Endodermal cell (in vitro differentiated cells): ENCODE measurements at places on chromosomes 13 and 19. TPM values are rescaled to one million over a fixed set of nuclear protein-coding genes. Genes with fewer than 3 reads are reported as not detected.
A peak's percentile ranks its signal among the peaks of the same experiment; 100 is the strongest.

Gene PCDH17
- total RNA-seq, result 2.7 and 3.7 TPM in 2 replicates

Gene USHBP1
- 3.8 and 4.1 TPM in 2 replicates for total RNA-seq

Gene PCSK4
- total RNA-seq, result 19.7 and 25.2 TPM in 2 replicates

DNA sequence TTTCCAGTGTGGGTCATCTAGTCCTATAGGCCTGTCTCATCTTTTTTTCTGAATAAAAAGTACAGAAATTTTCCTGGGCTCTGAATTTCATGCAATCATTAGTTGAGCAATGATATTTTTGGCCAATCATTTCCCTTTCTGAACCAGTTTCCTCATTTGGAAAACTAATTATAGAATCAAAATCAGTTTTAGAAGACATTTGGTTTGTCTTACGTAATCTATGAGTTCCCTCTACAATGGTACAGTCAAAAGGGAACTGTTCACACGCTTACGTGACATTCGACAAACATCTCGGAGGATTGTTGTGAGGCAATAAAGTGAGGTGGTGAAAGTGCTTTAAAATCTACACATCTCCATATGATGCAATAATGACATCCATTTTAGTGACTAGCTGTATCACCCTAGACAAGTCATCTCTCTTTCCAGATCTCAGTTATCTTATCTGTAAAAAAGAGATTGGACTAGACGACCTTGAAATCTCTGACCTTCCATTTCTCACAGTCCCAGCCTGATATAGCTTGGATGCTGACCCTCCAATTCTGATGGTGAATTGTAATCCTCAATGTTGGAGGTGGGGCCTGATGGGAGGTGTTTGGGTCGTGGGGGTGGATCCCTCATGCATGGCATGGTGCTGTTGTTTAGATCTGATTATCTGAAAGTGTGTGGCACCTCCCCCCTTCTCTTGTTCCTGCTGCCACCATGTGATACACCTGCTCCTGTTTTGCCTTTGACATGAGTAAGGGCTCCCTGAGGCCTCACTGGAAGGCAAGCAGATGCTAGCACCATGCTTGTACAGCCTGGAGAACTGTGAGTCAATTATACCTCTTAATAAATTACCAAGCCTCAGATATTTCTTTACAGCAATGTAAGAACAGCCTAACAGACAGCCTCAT lies 26.7 kb downstream of the FLT1 start:
- DNase-seq, result no peak
- H3K27me3 ChIP-seq, result no peaks in the 10 kb centered on the region
- no peak overlapping the region for H3K27ac ChIP-seq
- no peaks in the 10 kb centered on the region for H3K36me3 ChIP-seq
- no peaks in the 10 kb centered on the region for H3K4me1 ChIP-seq

DNA sequence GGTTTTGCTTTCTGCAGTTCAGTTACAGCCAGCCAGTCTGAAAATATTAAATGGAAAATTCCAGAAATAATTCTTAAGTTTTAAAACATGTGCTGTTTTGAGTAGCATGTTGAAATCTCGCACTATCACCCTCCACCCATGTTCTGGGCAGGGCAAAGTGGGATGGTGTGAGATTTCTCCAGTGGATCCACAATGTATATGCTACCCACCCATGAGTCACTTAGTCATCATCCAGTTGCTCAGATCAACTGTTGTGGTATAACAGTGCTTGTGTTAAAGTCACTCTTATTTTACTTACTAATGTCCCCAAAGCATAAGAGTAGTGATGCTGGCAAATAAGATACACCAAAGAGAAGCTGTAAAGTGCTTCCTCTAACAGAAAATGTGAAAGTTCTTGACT lies 56.4 kb downstream of the CYSLTR2 start:
- no peak overlapping the region for H3K27ac ChIP-seq
- H3K4me1 ChIP-seq, result peaks cover 4% of the 10 kb centered on the region
- peak overlapping the region; percentile 55 for H3K4me3 ChIP-seq

DNA sequence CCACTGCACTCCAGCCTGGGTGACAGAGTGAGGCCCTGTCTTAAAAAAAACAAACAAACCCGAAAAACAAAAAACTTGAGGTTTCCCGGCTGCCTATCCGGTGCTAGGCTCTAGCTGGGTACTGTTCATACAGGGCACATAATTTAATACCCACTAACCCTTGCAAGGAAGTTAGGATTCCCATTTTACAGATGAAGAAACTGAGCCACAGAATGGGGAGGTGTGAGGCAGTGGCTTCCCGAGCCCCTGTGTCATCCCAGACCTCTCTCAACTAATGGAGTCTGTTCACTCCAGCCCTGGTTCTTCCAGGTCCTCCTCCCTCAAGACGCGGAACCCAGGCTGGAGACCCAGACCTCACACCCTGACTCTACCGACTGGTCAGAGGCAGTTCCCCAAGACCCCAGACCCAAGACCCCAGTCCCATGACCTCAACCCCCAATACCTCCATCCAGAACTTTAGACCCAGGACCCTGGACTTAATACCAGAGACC lies 576 bp downstream of the APBA3 start:
- peak overlapping the region; percentile 94 for H3K4me3 ChIP-seq
- H3K27ac ChIP-seq, result no peak overlapping the region
- no peaks in the 10 kb centered on the region for H3K4me1 ChIP-seq
- no peak for DNase-seq
- H3K27me3 ChIP-seq, result no peaks in the 10 kb centered on the region
- peaks cover 5% of the 10 kb centered on the region for H3K36me3 ChIP-seq
